NCI-H82 (cell line): ENCODE measurements at places on chromosomes 1 and 21.

GRCh38 chr1:186894415-186894814 lies 65.7 kb downstream of the PLA2G4A start:
- DNase-seq, result no peak

- DNase-seq, result no peak
Observed at GRCh38 chr1:202171292-202172014, 11.1 kb upstream of the PTPN7 start.

GRCh38 chr21:14260174-14260764 lies 44.3 kb downstream of the RBM11 start:
- DNase-seq, result no peak

GRCh38 chr1:174786358-174786757 lies 213.4 kb upstream of the CACYBP start:
- DNase-seq, result no peak

- DNase-seq, result no peak
Observed at GRCh38 chr21:35980821-35981220, 79.5 kb downstream of the SETD4 start.

GRCh38 chr1:204222764-204223055 lies 8.9 kb upstream of the GOLT1A start:
- no peak for DNase-seq

DNA sequence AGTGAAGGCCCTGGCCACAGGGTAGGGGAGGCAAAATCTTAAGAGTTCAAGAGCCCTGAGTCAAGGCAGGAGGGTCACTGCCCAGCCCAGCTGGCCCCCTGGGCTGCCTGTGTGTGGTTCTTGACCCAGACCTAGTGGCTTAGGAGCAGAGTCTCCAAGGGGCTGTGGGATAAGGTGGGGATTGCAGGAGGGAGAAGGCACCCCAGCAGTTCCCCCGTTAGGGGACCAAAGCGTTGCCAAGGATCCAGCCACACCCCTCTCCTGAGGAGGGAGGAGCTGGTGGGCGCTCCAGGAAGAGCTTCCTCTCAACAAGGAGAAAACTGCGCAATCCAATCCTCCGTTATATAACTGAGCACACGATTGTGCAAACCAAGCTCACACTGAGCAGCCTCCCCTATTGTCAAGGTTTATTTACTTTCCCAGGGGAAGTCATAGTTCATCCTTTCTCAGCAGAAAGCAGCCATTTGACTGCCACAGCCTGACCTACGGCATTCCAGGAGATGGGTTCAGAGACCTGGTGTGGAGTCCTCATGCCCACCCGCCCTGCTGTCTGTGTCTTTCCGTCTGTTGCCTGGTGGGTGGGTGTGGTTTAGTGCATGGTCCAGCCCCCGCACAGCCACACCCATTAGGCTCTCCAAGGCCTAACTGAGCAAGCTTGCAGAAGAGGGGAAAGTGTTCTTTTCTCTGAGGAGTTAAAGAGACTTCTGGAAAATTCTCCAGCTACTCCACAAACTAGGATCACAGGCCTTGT lies 3.5 kb downstream of the EPHX1 start:
- peak; percentile 61 for DNase-seq

- no peak for DNase-seq
Observed at GRCh38 chr1:6158181-6158580, 21.9 kb downstream of the CHD5 start.

- DNase-seq, result no peak
Observed at GRCh38 chr1:111449703-111450017, 396 bp downstream of the ATP5PB start.

DNA sequence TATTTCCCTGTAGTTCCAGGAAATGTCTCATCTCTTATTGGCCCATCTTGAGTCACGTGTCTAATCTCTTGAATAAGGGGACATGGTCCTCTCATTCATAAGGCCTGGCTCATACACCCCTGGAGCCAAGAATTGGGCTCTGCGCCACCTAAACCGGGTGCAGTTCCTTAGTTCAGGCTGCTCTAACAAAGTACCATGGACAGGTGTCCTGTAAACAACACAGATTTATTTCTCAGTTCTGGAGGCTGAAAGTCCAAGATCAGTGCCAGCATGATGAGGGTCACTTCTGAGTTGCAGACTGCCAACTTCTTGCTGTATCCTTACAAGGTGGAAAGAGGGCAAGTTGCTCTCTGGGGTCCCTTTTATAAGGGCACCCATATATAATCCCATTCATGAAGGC lies 60.2 kb upstream of the VAMP3 start:
- no peak for DNase-seq

GRCh38 chr1:212012034-212012740 lies 23.2 kb downstream of the INTS7 start:
- peak; percentile 87 for DNase-seq

DNA sequence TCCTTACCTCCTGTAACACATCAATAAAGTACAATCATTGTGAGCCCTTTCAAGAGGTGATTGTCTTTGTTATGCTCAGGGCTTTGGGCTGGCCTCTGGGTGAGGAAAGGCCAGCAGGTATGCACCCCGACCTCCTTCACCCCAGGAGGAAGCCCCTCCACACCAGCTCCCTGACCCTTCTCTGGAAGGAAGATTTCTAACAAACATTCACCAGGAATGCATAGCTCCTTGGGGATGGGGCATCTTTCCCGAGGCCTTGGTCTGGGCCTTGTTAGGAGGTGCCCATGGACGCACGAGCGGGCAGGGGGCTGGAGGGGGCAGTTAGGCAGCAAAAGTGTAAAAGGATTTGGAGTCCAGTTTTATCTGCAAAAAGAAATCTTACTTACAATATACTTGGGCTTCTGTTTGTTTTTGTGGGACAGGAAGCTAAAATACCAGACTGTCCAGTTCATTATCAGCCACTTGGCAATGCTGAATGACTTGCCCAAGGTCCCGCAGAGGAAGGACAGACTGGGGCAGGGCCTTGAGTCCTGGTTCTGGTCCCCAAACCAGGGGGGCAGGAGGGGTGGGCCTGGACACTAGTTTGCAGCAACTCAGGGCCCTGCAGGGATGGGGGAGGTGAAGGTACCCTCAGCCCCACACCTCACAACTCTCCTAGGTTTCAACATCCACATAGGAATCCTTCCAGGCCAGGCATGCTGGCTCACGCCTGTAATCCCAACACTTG lies 10.1 kb downstream of the ZC3H12A start:
- no peak for DNase-seq

DNA sequence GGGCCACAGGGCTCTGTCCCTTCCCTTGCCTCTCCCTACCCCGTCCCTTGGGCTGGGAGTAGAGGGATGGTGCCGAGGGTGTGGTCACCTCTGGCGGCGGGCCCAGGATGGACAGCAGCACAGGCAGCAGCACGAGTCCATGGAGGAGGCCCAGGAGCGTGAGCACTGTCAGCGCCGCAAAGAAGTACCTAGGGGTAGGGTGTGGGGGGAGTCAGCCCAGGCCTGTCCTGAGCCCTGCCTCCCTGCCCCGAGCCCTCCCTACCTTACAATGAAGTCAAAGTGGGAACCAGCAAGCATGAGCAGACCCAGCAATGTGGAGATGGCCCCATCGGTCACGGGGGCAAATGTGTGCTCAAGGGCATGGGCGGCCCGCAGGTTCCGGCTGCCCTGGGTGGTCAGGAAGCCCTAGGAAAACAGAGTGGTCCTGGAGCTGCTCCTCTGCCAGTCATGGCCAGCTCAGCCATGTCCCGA lies 14.7 kb downstream of the BTBD19 start:
- DNase-seq, result no peak

DNA sequence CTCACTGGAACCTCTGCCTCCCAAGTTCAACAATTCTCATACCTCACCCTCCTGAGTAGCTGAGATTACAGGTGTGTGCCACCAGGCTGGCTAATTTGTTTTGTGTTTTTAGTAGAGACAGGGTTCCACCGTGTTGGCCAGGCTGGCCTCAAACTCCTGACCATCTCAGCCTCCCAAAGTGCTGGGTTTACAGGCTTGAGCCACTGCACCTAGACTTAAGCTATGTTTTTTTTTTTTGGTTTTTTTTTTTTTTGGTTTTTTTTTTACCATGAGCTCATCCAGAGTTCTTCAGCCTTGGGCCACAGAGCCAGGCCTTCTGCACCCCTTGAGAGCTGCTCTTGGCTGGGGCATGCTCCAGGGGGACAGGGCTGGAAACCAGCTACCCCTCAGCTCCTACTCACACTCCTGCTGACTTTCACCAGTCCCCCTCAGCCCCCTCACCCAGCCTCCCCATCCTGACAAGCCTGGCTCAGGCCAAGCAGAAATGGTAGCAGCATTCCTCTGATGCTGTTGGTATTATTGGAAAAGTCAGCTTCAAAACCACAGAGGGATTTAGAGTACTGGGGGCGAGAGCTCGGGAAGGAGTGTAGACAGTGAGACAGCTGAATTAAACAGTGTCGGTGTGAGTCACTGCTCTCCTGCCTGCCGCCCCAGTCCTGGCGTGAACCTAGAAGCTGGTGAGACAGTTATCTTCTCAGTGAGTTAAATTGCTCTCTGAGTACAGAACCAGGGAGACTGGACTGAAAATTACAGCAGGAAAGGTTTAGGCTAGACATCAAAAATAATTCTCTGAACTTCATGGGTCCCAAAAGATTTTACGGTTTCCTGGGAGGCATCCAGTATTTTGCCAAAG lies 63.7 kb downstream of the NAV1 start:
- DNase-seq, result no peak

GRCh38 chr1:118954301-118954905 lies 33.7 kb downstream of the TBX15 start:
- DNase-seq, result no peak

- DNase-seq, result peak; percentile 21
Observed at GRCh38 chr1:6105218-6105679, 59.6 kb downstream of the KCNAB2 start.

DNA sequence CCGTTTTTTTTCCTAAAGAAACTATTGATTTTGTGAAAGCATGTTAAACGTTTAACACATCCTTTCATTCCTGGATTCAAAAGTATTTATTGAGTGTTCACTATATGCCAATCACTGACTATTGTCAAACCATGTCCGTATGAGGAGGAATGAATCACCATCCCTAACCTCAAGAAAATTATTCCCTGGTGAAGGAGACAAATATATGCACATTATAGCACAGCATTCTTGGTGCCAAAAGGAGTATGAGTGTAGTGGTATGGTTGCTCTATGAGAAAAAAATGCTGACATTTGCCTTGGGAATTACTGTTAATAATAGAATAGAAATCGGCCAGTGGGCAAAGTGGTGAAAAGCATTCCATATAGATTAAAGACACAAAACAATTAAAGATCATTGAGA lies 1390.1 kb downstream of the MRPL39 start:
- DNase-seq, result no peak

GRCh38 chr1:47572731-47573430 lies 135.0 kb downstream of the FOXD2 start:
- DNase-seq, result no peak

DNA sequence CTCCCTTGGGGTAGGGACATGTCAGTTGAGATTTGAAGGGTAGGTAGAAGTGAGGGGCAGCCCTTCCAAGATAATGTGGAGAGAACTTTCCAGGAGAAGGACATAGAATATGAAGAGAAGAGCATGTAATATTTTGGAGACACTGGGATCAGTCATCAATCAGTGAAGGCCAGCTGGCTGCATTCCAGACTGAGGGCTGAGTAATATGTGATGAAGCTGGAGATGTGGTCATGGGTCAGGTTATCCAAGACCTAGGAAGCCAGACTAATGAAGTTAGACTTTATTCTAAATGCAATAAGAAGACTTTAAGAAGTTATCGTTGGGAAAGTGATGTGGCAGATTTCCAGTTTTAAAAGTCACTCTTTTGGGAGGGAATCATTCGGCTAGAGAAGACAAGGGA lies 262.0 kb downstream of the HMCN1 start:
- DNase-seq, result no peak

- peak; percentile 65 for DNase-seq
Observed at GRCh38 chr1:9822897-9823692, 670 bp downstream of the CLSTN1 start.

GRCh38 chr21:45036630-45037029 lies 37.8 kb upstream of the ADARB1 start:
- DNase-seq, result no peak
